M059J (cell line): ENCODE measurements at places on chromosomes 11 and 22.

DNA sequence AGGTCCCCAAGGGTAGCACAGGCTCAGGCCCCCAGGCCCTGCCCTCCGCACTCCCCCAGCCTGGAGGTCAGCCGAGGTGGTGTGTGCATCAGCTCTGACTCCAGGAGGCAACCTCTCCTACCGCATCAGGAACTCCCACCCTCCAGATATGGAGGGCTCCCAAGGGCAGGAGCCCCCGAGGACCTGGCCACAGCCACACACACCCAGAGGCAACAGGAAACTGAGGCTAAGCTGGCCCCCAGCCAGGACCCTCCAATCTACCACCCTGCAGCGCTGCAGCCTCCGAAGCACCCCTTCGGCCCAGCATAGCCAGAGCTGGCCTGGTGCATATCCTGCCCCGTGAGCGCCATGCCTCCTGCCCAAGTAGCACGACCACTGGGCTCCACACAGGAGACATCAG lies 104.0 kb downstream of the MED15 start:
- DNase-seq = no peak

- DNase-seq = no peak
These were observed 1309.4 kb downstream of the TBC1D22A start for GRCh38 chr22:48071828-48072227.

GRCh38 chr11:33480626-33481025 lies 220.0 kb downstream of the C11orf91 start:
- peak; percentile 32 for DNase-seq

DNA sequence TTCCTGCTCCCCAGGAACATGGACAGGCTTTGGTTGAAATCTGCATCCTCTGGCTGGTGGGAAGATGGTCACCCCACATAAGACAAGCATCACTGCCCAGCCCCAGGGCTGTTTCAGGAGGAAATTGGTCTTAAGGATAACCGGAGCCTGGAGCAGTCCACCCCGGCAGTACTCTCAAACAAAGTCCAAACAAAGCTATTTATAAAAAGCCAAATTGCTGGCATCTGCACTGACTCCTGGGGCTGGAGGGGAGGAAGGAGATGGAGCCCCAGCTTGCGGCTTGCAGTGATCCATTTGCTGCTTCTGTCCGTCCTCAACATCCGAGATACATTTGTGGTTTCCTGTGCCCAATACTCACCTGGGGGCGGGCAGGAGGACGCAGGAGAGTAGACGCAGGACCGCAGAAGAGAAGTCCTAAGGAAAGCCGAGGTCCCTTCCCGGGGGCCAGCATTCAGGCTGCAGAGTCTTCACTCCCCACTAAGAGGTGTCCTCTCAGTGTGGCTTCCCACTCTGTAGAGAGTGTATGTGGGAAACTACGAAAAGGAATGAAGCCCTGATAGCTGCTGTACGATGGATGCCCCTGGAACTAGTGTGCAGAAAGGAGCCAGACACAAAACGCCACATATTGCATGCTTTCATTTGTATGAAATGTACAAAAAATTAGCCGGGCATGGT lies 107.3 kb upstream of the FGF3 start:
- no peak for DNase-seq

GRCh38 chr11:116890193-116890592 lies 52.8 kb upstream of the APOA1 start:
- no peak for DNase-seq

DNA sequence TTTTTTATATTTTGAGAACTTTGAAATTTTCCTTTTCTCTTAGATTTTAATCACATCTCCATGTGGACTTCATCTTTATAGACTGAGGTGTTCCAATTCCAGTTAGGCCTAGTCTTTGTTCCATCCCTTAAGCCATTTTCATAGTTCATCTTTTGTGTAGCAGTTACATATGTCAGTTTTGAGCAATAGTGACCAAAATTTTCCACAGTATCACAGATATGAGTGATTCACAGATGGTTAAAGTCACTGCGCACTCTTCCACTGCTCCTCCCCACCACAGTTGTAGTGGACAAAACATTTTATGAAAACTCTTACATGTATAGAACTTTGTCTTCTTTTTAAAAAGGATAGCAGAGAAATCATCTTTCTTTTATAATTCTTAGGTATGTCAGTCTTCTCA lies 42.8 kb downstream of the YAP1 start:
- no peak for DNase-seq

GRCh38 chr11:104841973-104842525 lies 56.2 kb downstream of the CASP12 start:
- no peak for DNase-seq

GRCh38 chr11:44004452-44005062 lies 43.2 kb upstream of the ACCSL start:
- no peak for DNase-seq

- DNase-seq = peak; percentile 82
These were observed 3.6 kb upstream of the OR2AT4 start for GRCh38 chr11:75100314-75100713.

- DNase-seq = peak; percentile 49
These were observed 28.2 kb downstream of the SIK3 start for GRCh38 chr11:117070016-117070415.

- DNase-seq = peak; percentile 46
These were observed 748 bp downstream of the RAB30 start for GRCh38 chr11:83070731-83071566.

DNA sequence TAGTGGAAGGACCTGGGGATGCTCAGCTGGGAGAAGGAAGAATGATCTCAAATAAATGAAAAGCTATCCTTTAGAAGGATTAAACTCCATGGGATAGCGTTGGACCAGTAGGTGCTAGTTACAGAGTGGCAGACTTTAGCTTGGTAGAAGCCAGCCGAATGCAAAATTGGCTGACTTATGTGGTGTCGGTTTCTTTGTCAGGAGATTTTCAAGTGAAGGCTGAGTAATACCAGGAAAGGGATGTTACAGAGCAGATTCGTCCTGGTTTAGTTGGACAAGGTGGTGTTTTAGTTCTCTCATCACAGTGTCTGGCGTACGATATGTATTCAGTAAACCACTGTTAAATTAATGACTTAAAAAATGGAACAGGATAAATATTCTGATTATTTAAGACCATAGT lies 26.0 kb downstream of the FDX1 start:
- no peak for DNase-seq

DNA sequence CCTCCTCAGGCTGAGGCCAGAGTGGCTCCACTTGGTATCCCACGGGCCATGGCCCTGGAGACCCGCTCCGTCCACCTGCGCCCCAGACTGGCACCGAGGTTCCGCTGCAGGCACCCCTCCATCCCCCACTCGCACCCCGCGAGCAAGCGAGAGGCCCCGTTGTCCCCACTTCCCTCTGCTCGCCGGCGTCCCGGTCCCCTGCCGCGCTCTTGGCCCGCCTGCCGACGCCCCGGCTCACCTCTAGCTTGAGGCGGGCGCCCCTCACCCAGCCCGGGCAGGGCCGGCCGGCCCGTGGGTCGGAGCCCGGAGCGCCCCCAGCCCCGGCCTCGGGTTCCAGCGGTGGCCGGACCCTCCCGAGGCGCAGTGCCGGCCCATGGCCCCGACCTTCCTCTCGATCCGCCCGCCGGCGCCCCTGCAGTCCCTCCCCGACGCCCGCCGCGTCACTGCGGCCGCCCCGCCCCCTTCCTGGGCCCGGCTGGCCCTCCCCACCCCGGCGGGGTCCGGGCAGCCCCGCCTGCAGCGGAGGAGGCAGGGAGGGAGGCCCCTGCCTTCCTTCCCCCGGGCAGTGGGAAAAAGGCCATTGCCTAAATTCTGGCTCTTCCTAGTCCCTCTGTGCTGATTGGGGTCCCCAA lies at the start of gene PITPNM1:
Gene PITPNM1 (minus strand): TSS at position 414 of the 632 bp plus-strand sequence. CDS start 1,183 bp downstream, outside the sequence.
- peak; percentile 71 for DNase-seq

DNA sequence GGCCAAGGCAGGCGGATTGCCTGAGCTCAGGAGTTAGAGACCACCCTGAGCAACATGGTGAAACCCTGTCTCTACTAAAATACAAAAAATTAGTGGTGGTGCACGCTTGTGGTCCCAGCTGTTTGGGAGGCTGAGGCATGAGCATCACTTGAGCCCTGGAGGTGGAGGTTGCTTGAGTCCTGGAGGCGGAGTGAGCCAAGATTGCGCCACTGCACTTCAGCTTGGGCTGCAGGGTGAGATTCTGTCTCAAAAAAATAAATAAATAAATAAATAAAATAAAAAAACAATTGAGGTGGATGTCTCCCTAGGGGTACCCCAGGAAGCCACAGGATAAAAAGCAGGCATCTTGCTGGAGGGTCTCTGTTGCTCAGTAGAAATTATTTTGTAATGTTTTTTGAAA lies 14.1 kb downstream of the PTPRJ start:
- no peak for DNase-seq

DNA sequence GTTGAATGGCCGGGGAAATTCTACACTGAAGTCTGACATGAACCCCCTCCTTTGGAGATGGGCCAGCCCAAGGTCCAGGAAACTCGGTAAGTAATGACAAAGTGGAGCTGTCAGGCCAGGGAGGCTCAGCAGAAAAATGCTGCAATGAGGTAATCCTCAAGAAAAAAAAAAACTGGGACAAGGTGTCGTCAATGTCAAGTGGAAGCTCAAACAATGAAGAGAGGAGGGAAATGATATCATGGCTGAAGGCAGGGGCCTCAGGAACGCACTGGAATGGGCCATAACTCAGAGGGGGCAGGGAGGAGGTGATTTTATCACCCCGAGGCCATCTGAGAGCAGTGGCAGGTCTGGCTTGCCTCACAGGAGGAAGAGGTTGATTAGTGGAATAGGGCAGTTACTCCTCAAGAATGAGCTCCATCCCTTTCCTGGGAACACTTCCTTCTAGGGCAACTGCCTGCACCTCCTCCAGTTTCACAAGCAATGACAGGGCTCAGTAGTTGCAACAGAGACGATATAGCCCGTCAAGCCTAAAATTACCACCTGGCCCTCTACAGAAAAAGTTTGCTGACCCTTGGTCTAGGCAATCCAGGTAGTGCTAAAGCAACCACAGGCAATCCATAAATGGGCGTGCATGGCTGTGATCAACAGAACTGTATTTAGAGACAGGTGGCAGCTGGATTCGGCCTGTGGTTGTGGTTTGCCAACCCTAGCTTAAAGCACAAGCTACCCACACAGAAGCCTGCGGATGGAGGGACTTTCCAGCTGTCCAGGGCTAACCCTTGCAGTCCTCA lies 65.2 kb downstream of the FBXO7 start:
- DNase-seq = peak; percentile 81

DNA sequence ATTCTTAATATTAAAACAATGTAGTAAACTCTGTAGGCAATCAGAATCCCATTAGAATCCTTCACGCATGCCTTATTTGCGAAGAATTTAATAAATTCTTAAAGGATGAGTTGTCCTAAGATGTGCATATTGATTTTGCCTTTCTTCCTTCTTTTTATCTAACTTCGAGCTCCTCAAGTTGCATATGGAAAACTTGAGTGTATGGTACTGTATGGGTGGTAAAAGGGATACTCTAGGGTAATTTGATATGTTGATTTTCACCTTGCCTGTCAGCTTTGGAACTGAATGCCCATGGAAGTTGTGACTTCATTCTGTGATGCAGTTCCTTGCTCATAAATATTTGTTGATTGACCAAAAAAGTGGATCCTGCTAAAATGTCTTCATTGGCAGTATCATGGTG lies 193.8 kb downstream of the DDX10 start:
- no peak for DNase-seq

DNA sequence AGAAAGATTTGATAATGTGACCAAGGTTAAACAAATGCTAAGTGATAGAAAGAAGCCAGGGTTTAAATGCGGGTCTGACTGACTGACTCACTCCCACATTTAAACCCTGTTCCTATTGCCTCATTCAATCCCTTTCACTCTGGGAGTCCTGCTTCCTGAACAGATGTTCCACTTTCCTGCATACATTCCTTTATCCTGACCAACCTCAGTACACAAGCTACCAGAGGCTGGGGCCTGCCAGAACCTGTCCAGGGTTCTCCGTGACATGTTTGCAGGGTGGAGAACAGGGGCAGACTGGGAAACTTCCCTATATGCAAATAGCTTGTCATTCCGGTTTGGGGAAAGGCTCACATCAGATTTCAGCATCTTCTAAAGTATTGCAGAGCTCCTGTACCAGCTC lies 3.0 kb upstream of the ANKK1 start:
- peak; percentile 77 for DNase-seq

GRCh38 chr11:61574611-61575010 lies 6.3 kb downstream of the SYT7 start:
- no peak for DNase-seq

DNA sequence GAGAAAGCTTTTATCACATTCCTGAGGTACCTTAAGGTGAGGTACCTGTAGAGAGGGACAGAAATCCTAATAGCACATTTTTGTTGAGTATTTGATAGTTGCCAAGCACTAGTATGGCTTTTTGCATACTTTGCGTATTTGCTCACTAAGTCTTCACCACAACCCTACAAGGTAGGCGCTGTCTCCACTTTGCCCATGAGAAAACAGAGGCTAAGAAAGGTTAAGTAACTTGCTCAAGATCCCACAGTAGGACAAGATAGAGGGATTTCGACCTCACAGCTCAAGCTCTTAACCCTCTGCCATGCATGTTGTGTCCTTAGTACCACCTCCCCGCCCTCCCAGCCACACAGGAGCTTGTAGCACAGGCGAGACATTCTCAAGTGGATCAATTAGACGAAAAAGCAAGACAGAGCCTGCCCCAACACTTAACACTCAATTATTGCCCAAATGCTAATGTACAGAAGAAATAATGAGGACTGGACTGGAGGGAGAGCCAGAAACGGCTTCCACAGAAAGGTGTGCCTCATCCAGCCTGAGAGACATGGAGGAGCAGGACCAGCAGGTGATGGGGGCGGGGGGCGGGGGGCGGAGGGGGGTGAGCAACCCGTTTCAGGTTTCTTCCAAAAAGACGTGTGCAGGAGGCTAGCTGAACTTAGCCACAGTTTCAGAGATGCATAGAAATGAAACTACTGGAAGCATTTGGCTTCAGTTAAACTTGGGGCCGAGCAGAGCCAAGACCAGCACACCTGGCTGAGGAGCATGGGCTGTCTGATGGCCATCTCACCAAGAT lies 26.7 kb upstream of the CD44 start:
- peak; percentile 83 for DNase-seq

GRCh38 chr11:122668562-122669090 lies 13.1 kb downstream of the UBASH3B start:
- peak; percentile 92 for DNase-seq

DNA sequence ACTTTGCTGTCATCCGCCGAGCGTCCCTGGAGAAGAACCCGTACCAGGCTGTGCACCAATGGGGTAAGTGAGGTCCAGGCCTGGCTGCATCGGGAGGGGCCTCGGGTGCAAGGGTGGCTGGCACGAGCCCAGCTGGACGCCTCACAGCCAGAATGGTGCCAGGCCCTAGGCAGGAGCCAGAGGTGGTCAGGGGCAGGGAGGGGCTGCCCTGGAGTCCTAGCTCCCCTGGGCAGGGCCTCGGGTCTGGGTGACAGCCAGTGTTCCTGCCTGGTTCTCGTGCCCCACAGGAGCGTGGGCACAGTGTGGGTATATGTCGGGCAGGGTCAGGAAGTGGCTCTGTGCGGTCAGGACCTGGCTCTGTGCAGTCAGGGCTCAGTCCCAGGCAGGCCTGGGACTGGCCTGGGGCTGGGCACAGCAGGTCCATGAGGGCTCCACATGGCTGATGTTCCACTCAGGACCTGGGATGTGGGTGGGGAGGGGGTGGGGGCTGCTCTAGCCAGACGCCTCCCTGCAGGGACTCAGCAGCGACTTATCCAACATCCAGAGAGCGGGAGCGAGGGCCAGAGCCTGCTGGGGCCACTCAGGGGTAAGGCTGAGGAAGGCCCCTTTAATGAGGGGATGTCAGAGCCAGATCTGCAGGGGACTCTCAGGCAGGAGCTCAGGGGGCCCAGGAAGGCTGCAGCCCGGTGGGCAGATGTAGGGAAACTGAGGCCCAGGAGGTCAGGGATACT lies 1.2 kb downstream of the TSPAN32 start:
- no peak for DNase-seq

- DNase-seq = no peak
These were observed 16.7 kb downstream of the MB start for GRCh38 chr22:35600476-35600875.

- DNase-seq = no peak
These were observed 1080.8 kb downstream of the BRD1 start for GRCh38 chr22:48746789-48747425.
